ENCODE measurements at places on chromosomes 6 and 20.

GRCh38 chr6:116265041-116265829 lies 11.4 kb upstream of the TSPYL4 start:
- DNase-seq: no peak

DNA sequence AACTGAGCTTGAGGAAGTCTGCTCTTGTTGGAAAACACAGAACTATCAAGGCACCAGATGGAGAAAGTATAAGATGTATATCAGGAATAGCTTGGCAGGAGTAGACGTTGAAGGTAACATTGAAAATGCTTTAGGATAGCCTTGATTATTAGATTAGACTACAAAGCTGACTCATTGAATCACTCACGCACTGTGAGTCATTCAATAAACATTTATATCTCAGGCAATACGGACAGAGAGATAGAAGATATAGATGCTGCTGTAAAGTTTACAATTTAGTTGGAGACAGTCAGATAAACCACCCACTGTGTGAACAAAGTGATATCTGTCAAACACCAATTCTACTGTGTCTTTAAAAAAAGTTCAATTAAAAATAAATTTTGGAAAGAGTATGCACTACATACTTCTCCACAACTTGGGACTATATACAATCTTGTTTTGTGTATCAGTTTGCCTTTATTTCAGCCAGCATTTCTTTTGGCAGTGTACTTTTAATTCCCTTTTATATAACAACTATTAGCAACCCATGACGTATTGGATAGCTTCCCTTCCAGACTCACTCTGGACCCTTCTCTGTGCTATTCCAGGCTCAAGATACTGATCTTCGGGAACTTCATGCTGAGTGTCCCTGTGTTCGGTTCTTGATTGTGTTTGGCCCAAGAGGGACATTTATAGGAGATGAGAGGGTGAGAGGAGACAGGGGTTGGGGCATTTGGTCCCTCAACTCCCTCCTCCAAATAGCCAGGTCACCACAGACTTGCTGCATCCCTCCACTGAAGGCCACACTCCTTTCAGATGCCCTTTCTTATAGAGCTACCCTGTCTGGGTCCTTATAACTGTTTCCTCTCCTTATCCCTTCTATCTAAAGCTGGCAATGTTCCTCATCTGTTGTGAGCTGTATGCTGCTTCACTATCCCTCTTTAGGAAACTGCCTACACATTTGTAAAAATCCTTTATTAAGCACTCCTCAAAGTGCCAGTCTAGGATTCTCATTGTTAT lies 176.6 kb upstream of the PTPRK start:
- DNase-seq: no peak

- DNase-seq: no peak
These were observed 3.9 kb upstream of the GATA5 start for GRCh38 chr20:62479656-62480055.

DNA sequence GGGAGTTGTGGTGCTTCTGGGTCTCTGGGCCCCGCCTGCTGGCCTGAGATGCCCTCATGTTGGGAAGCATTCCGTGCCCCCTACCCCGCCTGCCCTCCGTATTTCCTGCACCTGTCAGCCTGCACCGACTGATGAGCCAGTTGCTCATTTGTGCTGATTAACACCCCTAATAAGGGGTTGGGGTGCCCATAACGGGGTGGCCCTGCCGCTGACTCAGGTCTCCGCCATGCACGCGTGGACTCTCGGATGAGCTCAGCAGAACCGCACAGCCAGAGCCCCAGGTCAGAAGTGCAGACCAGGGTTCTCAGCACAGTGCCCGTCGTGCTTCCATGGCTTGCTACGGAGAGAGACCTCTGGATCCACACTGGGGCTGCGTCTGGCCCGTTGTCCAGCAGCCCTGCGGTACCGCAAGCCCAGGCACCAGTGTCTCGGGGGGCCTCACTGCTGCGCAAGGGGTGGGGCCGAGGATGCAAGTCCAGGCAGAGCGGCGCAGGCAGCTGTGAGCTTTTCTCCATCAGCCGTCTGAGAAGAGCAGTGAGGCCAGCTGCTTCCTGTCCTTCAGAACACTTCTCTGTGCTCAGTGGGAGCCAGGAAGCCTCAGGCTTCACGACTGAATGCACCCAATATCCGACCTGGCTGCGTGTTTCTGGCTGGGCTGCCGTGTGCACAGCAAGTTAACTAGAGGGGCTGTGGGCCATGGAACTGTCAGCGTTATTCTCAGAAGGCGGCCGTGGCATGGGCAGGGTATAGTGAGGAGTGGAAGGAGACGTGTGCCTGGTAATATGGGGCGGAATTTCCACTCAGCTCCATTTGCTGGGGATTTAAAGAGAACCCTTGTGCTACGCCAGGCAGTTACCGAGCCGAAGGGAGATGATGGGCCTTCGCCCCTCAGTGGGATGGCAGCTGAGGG lies 18.6 kb downstream of the MTG2 start:
- no peak for DNase-seq

DNA sequence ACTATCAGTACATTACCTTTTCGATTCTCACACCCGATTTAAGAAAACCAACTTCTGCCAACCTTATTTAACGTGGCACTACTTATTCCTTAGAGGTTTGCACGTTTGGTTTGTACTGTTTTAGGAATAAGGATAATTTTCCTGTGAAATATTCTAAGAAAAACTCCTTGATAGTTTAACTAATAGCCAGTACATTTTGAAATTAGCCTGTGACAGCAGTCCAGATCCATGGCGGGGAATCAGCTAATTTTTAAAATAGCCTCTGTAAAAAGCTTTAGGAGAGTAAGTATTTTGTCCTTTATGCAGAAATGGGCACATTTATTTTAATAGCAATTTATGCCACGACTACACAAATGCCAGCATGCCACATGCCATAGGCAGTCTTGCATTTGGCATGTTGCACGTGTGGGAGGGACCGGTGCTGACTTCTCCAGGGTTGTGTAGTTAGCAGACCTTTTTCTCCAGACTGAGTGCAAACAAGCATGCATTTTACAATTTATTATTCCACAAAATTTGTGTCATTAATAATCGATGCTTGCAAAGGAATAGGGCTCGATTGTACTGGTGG lies 6.2 kb downstream of the FOXC1 start:
- no peak for DNase-seq

- no peak for DNase-seq
These were observed 28.8 kb upstream of the ANGPT4 start for GRCh38 chr20:944774-945410.

DNA sequence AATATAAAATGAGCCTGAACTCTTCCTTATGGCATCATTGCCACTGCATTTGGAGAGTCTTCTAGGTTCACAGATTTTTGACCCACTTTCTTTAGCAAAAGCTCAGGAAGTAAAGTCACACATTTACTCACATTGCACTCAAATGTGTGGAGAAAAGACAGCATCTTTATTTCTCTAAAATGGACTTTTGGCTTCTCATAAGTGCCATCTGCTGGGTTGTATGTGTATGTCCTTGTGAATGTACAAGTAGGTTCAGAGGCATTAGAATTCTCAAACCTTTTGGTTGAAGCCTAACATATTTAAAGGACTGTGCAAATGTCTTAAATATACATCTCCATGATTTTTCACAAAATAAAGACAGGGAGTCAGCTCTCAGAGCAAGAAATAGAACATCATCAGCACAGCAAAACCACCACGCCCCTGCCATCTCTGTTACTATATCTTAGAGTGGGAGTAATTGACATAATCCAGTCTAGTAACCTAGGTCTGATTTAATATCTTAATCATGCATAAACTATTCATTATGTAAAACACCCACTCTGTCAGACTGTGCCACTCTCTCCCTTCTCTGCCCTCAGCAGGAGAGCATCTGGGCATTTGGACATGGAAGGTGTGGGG lies 42.2 kb upstream of the SPTLC3 start:
- DNase-seq: no peak

DNA sequence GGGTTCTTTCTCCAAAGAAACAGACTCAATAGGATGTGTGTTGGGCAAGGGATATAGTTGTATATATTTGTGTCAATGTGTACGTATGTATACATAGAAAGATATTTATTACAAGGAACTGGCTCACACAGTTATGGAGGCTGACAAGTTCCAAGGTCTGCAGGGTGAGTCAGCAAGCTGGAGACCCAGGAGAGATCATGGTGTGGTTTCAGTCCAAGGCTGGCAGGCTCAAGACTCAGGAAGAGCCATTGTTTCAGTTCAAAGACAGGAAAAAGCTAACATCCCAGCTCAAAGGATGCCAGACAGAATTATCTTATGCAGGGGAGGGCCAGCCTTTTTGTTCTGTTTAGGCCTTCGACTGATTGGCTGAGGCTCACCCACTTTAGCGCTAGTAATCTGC lies 89.9 kb upstream of the RALGAPA2 start:
- no peak for DNase-seq

All from activated CD4-positive, CD25-positive, alpha-beta regulatory T cell (primary cell).